ENCODE measurements at places on chromosomes 7 and 10. TPM values are rescaled to one million over a fixed set of nuclear protein-coding genes. Genes with fewer than 3 reads are reported as not detected.

The IFIT2 gene
- total RNA-seq, result 2.2 TPM

The SPDYE18 gene
- total RNA-seq, result not detected

The NPSR1 gene
- total RNA-seq, result not detected

The NKX2-3 gene
- not detected for total RNA-seq

Measured in IMR-90 (cell line).